ENCODE measurements at places on chromosomes 12 and 14. TPM values are rescaled to one million over a fixed set of nuclear protein-coding genes. Genes with fewer than 3 reads are reported as not detected.

Gene CPM
- total RNA-seq = 61.5 TPM

- no peak for DNase-seq
Measured at GRCh38 chr12:132500142-132500855, 10.3 kb downstream of the FBRSL1 start.

GRCh38 chr12:124680863-124681778, 113.7 kb upstream of the NCOR2 start:
- peak; percentile 46 for DNase-seq

DNA sequence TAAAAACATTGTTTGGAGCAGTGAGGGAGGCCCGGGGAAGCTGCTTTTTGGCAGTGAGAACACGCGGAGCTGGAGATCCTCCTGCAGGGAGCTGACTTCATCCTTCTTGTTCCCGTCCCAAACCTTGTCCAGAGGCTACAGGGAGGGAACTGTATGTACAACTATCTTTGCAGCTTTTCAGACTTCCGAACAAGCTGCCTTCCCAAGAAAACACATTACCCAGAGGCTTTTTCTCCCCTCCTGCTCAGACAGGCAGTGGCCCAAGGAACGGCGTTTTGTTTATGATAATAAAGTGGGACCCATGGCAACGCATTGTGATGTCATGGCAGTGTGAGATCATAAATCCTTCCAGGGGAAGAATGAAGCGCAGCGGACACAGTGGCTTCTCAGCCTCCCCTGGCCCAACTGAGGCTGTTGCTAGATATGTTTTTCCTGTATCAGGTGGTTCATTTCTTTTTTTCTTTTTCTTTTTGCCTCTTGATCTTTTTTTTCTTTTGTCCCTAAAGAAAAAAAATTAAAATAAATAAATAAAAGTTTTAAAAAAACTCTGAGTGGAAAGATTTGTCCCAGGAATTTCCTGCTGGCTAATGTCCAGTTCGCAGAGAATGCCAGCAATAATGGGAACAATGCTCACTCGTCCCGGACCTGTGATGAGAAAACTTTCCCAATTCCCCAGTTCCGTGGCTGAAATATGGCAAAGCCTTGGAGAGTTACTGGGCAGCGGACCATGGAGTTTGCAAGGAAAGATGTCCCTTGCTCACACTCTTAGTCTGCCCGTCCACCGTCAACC, 103.4 kb upstream of the MAP1LC3B2 start:
- peak; percentile 75 for DNase-seq

DNA sequence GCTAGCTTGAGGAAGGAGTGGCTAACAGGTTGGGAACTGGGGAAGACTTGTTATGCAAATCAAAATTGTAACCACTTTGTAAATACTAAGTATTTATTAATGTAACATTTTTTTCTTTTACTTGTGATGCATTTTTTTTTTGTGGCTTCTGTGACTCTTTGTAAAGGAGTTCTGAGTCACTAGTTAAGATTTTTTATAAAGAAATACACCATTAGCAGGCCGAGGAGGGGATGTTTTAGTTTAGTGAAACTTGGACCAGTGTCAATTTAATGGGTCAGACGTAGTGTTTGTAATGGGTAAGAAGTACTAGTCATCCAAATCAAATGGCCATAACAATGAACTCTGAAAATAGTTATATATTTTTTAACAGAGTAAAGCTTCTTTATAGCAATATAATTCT, 43.1 kb downstream of the AKAP6 start:
- no peak for DNase-seq

GRCh38 chr12:77343291-77343690, 277.9 kb upstream of the E2F7 start:
- DNase-seq = no peak

DNA sequence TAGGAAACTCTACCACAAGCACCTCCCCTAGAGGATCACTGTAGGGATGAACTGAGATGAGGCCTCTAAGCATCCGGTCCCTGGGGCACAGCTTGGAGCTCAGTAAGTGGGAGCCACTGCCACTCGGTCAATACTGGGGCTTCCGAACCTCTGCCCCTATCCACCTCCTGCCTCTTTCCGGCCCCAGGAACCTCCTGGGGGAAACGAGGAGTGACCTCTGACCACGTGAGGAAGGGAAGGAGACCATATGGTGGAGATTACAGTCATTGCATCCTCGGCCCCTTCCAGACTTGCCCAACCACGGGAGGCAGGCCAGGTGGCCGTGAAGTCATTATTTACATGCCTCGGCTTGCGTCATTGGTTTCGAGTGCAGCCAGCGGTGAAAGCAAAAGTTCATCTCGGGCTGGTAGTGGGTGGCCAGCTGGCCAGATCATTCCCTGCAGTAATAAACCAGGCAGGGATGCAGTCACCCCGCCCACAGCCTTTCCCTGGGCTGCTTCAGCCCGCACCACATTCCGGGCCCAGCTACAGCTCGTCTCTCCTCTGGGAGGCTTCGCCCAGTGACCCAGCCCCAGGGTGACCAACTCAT, 65.4 kb downstream of the C14orf132 start:
- DNase-seq = peak; percentile 86

Gene SUDS3
- total RNA-seq = 38.5 TPM

Gene IFNG-AS1
- not detected for total RNA-seq

Gene KTN1
- total RNA-seq = 114 TPM

Gene HELB
- total RNA-seq = 3.6 TPM

GRCh38 chr14:50060871-50061663, 55.3 kb downstream of the VCPKMT start:
- DNase-seq = peak; percentile 53

- DNase-seq = no peak
Measured at GRCh38 chr12:24853588-24853987, 95.3 kb downstream of the BCAT1 start.

Gene P3H3
- total RNA-seq = 28.1 TPM

Gene SLC10A1
- total RNA-seq = 0.86 TPM
